T-helper 1 cell (primary cell): ENCODE measurements at places on chromosomes 1 and 21.

DNA sequence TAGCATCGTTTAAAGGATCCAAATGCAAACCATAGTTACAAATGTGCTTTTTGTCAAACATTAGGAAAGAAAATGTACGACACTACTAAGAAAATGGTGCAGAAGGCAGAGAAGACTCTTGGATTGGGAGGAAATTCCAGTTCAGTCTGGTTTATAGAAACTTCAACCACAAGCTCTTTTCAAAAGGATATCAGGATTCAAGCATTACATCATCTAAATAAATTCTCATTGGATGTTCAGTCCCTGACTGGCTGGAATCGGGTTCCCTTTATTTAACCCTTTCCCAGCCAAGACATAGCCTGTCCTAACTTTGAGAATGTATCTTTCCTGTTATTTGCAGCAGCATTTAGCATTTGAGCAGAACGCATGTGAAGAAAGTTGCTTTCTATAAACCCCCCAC lies 184.6 kb downstream of the LMO4 start:
- DNase-seq, result no peak

DNA sequence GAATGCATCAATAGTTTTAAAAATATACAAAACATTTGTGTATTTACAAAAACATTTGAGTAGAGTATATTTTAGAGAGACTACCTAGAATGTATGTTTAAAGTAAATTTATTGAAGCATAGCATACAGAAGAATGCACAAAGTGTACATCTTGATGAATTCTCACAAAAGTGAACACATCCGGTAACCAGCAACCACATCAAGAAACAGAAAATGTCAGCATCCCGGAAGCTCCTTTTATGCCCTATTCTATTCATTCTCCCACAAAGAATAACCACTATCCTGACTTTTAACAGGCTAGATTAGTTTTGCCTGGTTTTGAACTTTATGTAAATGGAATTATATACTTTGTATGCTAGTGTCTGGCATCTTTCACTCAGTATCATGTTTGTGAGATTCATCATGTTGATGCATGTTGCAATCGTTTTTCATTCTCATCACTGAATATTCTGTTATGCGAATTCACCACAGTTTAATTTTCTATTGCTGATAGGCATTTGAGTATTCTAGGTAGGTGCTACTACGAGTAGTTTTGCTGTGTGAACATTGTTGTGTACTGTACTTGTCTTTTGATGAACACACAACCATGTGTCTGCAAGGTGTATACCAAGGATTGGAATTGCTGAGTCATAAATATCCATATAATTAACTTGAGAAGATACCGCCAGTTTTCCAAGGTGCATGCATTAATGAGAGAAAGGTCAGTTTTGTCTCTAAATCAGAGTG lies 75.4 kb downstream of the CACHD1 start:
- DNase-seq, result peak; percentile 11

DNA sequence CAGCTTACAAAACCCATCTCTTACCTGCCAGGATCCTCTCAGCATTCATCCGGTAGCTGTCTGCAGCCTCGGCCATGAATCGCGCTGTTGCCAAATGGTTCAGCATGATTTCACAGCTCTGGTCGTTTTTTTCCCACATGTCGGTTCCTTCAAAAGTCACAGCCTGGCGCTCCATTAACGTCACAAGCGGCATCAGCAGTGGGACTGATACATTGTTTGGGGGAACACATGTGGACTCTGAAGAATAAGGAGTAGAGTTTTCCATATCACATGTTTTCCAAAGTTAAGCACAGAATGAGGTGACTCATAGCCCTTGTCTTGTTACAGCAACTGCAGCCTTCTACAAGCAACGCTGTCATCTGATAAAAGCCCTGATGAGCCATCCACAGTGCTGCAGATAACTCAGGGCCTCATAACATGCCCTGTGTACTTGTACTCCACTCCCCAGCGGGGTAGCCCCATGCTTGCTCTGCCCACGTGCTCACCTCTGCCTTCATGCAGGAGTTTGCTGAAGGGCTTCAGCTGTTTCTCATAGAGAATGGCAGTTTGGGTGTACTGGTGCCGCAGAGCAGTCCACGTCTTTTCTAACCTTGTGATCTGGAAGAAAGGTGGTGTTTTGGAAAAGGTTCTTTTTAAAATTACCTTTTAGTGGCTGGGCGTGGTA lies 114.2 kb downstream of the BCAR3 start:
- no peak for DNase-seq

GRCh38 chr1:184930645-184931044 lies 43.7 kb downstream of the NIBAN1 start:
- no peak for DNase-seq

DNA sequence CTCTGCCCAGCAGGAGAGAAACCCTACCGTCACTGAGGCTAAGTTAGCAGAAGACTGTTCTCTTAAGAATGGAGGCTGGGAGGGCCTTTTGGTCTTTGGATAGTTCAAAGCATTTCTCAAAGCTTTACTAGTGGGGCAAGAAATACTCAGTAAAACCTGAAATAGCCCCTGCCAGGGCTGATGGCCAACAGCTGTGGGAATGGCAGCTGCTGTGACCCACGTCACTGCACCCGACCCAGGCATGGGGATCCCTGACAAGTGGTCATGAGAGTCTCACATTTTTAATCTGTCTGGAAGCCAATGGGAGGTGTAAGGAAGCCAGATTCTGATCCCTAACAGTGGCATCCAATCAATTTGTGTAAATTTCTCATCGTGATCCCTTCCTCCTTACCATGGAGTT lies 44.5 kb upstream of the ENAH start:
- DNase-seq, result no peak

DNA sequence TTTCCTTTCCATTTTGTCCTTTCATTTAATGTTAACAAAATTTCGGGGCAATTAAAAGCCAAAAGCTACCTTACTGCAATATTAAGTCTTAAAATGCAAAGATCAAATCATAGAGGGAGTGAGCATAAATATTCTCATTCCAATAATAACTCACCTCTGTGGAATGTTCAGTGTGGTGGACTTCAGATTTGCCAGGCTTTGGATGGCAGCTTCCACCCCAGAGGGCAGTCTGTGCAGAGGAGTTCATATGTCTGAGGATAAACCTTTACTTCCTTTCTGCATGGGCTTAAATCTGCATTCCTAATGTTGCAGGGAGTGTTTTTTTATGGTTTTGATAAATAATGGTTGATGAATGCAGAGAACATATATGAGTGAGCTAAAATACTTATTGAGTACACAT lies 16.3 kb downstream of the KIAA0040 start:
- no peak for DNase-seq

DNA sequence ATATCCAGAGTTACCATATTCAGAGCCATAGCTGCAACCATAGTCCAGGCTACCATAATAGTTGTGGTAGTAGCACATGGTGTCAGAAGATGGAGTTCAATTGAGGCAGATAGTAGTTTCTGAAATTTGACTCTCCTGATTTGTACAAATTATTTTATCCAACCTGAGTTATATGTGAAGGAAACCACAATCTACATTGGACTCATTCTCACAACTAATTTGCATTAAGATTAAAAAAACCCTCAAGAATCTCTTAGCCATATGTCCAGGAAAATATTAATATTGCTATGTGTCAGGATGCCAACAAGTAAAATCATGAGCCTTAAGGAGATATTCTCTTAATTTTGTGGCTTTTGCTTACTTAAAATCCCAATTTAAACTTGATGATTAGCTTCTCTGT lies at the start of gene KRTAP22-2:
TSS of gene KRTAP22-2 (minus strand) at position 101 of the 400 bp plus-strand sequence.
- DNase-seq, result no peak

DNA sequence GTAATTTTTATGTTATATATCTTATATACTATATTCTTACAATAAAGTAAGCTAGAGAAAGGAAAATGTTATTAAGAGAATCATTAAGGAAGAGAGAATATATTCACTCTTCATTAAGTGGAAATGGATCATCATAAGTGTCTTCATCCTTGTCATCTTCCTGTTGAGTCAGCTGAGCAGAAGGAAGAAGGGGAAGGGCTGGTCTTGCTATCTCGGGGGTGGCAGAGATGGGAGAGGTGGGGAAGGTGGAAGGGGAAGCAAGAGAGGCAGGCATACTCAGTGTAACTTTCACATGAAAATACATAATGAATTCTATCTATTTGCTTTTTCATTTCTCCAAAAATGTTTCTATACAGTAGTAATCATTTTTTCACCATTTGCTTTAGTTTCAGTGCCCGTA lies 5.1 kb downstream of the DNASE2B start:
- DNase-seq, result no peak

GRCh38 chr1:85428471-85429089 lies 36.4 kb downstream of the DDAH1 start:
- no peak for DNase-seq

GRCh38 chr1:45097944-45098343 lies 85.9 kb downstream of the UROD start:
- no peak for DNase-seq

- DNase-seq, result no peak
Observed at GRCh38 chr1:20618550-20618949, 14.7 kb upstream of the PINK1 start.

DNA sequence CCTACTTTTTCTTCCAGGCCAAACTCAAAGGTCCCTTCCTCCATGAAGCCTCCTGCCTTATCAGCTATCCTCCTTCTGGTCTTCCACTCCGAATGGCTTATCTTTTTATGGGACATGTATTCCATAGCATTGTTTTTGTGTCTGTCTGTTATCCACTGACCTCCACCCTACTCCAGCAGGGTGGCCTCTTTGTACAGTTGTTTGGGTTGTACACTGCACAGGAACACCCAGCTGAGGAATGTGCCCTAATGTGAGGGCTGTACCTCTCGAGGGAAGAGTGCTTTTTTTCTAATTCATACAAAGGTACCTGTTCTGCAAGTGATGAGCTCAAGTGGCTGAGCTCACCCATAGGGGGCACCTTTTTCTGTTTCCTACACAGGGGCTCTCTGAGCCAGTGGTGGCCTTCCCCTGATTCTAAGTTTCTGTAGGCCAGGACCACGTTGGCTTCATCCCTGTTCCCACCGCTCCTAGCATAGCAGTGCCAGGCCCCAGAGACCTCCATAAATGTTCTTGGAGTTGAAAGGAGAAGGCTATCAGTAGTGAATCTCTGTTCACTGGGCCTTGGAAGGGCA lies 108.2 kb downstream of the FOXD2 start:
- no peak for DNase-seq
